ENCODE measurements at places on chromosomes 11 and 22. TPM values are rescaled to one million over a fixed set of nuclear protein-coding genes. Genes with fewer than 3 reads are reported as not detected.

The CTSF gene
- 264 TPM for total RNA-seq

The MUC15 gene
- not detected for total RNA-seq

The HTR3A gene
- not detected for total RNA-seq

The MDK gene
- 358 TPM for total RNA-seq

The SOX6 gene
- total RNA-seq: 7.1 TPM

Data from adrenal gland (tissue), 19 donors.